ENCODE measurements at places on chromosomes 1 and 21. TPM values are rescaled to one million over a fixed set of nuclear protein-coding genes. Genes with fewer than 3 reads are reported as not detected.

GRCh38 chr1:83900524-83900923 is 98.4 kb downstream of the TTLL7 start:
- DNase-seq = no peak

DNA sequence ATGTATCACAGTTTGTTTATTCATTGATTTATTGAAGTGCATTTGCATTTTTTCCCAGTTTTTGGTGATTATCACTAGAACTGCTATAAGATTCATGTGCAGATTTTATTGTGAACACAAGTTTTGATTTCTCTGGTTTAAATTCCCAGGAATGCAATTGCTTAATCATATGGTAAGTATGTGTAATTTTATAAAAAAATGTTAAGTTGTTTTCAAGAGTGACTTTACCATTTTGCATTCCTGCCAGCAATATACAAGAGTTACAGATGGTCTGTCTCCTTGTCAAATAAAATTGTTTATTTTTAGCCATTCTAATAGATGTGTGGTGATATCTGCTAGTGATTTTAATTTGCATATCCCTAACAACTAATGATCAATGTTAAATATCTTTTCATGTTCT is 127.3 kb upstream of the APP start:
- DNase-seq = no peak

The S100A1 gene
- total RNA-seq = 28.5 TPM

DNA sequence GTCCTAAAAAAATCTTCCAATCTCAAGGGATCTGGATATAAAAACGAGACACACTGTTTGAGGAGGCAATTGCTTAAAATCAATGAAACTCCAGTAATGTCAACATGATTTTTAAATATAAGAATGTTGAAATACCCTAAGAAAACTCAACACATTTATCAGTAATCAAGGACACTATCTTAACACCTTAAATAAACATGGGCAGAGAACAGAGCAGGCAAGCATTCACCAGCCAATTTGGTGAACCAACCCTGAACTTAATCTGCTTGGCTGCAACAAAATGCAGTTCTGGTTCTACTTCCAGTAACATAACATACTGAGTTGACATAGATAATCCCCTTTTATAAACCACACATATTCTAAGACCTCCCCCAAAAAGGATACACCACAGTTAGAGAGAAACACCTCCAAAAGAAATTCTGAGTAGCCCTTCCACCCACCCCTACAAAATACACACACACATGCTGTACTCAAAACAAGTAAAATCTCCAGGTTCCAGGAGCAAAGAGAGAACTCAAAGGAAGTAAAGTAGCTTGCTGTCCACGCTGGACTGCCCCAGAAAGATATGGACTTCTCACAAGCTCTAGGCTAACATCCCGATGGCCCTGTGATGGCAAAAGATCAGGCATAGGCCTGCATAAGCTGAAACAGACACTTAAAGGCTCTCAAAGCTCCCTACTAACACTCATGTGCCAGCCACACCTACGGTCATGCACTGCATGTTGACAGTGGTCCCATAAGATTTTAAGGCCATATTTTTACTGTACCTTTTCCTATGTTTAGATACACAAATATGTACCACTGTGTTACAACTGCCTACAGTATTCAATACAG is 30.5 kb downstream of the TP53BP2 start:
- no peak for DNase-seq

DNA sequence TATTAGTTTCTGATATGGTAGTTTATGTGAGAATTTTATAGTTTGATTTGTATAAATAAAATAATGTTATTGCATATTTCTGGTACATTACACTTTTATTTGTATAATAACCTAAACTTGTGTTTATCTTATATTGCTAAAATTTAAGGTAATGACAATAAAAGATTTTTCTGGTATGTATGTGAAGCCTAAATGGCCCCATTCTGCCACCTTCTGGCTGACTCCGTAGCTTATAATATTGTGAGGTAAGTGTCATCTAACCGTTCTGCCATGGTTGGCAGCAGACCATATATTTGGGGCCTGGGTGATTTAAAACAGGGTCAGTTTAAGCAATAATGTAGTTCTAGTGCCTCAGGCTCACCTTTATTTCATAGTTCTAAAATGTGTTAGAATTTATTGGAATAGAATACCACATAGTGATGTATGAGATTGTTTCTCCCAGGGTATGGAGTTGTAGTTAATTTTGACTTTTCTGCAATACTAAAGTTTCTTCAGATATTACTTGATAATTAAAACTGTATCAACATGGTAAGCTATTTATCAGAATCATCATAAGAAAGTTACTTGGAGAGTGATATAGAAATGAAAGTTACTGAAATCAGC is 21.2 kb upstream of the PRKACB start:
- no peak for DNase-seq

DNA sequence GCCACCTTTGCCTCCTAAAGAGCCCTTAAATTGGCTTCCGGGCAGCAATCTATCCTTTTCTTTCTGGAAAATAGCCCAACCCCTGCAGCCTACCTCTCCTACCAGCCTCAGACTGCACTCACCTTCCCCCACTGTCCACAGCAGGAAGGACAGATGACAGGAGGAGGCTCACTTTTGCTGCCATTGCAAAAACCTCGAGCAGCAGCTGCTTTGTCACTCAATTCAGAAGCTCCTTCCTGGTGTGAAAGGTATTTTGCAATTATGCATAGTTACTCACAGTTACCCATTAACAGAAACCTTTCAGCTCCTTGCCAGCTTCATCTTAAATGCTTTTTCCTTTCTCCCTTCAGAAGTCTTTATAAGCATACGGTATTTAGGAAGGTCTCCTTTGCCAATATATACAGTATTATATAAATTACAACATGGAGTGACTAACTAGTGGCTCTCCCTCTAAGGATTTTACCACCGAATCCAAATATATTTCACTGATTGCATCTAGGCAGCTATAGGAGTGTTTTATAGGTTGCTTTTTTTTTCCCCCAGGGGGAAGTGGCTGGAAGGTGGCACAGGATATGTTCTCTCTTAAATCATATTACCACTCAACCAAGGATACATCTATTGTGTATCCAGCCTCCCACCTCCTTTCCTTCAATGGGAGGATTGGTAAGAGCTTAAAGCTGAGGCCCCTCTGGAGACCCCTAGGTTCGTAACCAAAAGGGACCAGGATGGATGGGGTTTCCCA is 142.1 kb upstream of the IPO9 start:
- DNase-seq = no peak

DNA sequence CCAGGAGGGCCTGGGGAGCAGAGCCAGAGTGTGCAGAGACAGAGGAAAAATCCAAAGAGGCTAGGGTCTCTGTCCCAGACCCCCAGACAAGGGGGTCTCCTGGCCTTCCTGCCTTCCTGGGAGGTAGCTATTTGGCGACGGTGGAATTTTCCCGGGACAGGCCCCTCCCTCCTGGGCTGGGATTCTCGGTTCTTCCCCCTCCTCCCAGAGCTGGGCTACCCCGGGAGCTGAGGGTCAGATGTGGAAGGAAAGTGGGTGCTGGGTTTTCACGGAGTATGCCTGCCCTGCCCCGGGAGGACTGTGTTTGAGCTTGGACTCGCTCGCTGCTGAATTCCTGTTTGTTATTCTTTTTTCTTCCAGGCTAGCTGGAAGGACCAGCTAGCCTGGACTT is 759 bp downstream of the AMPD2 start:
- no peak for DNase-seq

- DNase-seq = no peak
These were observed 35.2 kb upstream of the MUTYH start for GRCh38 chr1:45375104-45376090.

GRCh38 chr1:47763591-47764171 is 233.5 kb downstream of the TRABD2B start:
- DNase-seq = peak; percentile 91

DNA sequence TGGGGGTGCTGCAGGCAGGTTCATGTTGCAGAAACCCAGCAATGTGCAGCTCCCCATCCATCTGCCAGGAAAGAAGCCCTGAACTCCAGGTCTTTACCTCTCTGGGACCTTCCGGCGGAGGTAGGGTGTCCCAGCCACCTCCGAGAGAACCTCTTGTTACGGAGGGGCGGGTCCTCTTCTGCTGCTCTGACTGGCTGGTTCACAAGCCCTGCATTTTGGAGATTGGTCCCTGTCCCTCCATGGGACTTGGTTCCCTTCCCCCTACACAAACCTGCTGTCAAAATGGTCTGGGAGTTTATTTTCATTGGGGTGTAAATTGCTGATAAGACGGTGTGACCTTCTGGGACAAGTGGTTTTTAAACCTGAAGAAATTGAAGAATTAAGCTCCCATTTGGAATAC is 8.0 kb upstream of the CELSR2 start:
- no peak for DNase-seq

The F5 gene
- 7.4 TPM for total RNA-seq

The PRMT6 gene
- 6.7 TPM for total RNA-seq

DNA sequence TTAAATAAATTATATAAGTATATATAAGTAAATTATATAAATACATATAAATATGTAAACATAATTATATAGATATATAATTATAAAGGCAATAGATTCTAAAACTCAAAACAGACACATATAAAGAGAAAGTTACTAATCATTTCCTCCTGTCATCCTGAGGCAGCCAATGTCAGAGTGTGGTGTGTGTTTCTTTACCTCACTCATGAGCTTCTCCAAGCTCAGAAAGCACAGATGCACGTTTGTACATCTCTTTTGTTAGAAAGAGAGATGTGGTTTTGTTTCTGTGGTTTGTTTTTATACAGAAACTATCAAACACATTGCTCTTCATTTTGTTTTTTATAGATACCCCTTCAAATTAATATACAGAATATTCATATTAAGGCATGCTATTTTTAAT is 594.8 kb downstream of the USP25 start:
- no peak for DNase-seq

- no peak for DNase-seq
These were observed 2.5 kb downstream of the DISC1 start for GRCh38 chr1:231629132-231629531.

DNA sequence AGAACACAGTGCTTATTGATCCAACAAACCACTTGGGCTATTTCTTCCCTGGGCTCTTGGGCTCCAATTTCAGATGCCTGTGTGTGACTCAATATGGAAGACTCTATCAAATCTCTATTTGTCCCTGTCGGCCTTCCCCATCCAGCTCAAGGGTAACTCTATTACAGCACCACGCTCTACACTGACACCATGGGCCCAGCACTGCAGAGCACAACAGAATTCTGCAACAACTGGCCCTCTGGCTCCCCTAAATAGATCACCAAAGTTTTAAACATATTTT is 51.7 kb downstream of the CAPZB start:
- no peak for DNase-seq

The RBM11 gene
- 5.6 TPM for total RNA-seq

GRCh38 chr1:173117108-173117633 is 66.4 kb upstream of the TNFSF18 start:
- no peak for DNase-seq

GRCh38 chr1:56387071-56387740 is 192.2 kb downstream of the PLPP3 start:
- no peak for DNase-seq

GRCh38 chr21:40049031-40049930 is 182.0 kb downstream of the PCP4 start:
- DNase-seq = no peak

DNA sequence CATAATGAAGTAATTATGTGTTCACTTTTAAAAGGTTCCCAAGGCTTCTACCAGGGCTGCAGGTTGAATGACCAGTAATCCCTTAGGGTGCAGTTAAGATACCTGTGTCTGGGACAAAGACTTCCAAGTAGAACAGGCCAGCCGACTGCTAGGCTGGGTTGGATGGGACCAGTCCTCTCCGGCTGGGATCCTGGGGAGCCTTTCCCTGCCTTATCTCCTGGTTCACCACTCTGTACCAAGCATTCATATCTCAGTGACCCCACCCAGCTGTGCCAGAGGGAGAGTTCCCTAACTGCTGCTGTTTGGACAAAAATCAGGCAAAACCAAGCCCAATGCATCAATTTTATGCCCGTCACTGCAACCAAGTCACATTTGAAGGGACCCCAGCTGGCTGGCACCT is 116.2 kb upstream of the ATP1A1 start:
- DNase-seq = no peak

DNA sequence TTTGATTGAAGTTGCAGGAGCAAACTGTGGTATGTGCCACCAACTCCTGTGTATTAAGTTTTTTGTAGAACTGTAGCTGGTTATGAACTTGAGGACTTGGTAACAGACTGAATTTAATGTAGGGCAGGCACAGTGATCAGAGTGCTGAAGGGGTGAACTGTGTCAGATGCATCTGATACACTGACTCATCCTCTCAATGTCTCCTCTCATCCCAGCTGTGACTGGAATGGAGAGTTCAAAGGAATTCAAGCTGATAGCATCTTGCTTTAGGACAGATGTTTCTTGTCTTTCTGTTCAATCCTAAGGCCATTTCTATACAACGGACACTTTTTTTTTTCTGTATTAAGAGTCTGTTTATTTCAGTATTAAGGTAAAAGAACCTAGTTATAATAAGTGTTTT is 25.0 kb upstream of the GBP1 start:
- DNase-seq = no peak

- no peak for DNase-seq
These were observed 85.6 kb downstream of the VAV3 start for GRCh38 chr1:107879346-107879745.

The CNIH3 gene
- total RNA-seq = 4.4 TPM

Data from breast epithelium (tissue), 4 donors.